CD4-positive, alpha-beta T cell treated with Interleukin-15 for 1 hour (primary cell): ENCODE measurements at places on chromosomes 6 and 20.

DNA sequence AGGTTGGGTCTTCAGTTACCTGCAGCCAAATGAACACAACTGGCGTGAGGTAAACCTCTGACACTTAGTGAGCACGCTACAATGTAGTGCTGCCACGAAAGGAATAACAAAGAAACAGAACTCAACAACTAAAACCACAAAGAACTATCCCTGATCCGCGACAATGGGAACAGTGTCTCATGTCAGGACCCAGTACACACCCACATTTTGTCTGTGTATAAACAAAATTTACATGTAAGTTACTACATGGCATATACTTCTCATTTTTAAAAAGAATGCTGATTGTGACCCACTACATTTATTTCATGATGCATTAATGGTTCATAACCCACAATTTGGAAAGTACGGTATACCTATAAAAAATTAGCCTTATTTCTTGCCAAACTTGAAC, 14.1 kb downstream of the FKBP1A start:
- DNase-seq = no peak

GRCh38 chr20:63309261-63310071, 16.5 kb downstream of the COL20A1 start:
- DNase-seq = no peak

DNA sequence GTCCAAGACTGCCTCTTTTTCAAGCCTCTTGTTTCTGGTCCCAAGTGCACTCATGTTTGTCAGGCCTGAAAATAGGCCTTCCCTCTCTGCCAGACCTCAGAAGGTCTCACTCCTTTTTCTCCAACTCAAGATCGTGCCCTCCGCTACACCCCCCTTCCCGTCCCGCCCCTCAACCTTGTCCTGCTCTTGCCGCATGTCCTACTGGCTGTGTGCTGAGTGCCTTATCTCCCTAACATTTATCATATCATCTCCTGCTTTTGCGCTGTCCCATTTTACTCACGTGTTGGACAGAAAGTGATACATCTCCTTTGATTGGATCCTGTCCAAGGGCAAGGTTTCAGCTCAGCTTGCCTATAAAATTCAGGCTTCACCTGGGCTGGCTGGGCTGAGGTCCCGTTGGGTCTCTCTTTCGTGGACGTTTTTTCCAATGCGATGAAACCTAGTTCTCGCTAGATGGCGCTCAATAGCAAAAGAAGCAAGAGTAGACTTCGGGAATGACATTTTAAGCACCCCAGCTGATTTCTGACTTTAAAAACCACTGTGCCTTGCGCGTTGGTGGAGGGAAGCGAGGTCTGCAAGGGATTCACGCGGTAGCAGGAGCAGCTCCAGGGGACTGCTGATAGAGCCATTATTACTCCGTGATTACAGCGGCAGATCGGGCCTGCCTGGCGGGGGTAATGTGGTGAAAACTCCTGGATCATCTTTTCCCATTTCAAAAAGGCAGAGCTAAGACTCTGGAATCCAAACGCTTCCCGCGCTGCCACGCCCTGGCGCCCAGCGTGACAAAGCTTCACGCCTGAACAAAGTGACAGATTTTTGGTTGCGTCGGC, 137.6 kb downstream of the IMPG1 start:
- DNase-seq = no peak

- no peak for DNase-seq
Measured at GRCh38 chr6:75579951-75580350, 21.7 kb upstream of the SENP6 start.

DNA sequence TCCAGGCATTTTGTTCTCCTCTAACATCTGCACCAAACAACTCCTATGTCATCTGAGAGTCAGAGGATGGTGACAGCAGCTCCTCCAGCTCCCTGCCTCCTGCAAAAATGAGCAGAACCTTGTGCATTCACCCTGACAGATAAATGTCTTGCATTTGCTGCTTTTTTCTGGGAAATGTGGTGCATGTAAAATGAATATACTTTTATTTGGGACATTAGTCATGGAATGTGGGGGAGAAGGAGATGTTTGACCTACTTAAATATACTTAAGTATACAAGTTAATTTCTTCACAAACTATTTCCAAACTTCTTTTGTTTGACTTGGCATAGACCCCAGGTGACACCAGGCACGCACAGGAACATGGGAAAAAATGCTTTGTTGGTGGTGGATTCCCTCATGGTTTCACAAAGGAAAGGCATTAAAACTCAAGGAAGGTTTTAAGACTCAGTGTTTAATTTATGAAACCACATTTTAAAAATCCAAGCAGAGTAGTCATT, 181.8 kb upstream of the MCHR2 start:
- no peak for DNase-seq

DNA sequence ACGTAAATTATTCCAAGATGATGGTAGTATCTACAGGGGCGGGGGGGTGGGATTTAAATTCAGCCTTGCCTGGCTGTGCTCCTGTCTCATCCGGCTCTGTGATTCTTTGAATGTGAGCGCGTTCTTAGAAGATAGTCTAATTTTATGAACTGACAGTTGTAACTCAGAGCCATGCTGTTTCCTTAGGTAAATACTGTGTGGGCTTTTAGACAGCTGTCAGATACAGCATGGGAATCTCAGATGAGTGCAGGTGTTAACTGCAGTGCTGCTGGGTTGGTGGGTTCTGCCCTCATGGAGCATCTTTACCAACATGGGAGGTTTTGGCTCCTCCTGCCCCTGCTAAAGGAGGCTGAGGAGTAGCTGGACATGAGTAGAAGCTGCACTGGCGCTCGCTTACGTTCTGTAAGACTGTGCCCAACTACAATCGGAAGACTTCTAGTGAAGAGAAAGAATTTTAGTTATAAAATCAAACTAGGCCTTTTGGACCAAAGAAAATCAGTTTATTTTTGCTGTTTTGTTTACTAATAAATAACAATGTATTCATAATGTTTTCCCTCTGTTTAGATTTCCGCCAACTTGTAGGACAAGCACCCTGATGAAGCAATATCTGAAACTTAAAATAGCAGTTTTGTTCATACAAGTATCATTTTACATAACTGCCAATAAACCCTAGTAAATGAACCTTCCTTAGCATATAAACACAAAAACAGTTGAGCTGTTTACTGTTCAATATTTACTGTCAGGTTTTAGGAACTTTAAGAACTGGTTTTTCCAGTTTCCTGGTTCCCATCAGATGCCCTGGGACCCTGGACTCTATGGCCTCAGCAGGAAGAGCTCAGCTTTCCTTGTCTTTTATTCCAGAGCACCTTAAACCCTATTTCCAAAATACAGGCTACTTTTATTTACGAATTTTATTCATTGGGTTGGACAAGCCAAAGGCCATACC, 66.1 kb downstream of the FAM120B start:
- DNase-seq = no peak

GRCh38 chr20:2825761-2826160, 9.6 kb downstream of the TMEM239 start:
- DNase-seq = no peak

GRCh38 chr6:89140347-89141156, 5.3 kb upstream of the PM20D2 start:
- no peak for DNase-seq

GRCh38 chr20:42756991-42757390, 432.7 kb downstream of the PTPRT start:
- no peak for DNase-seq

- no peak for DNase-seq
Measured at GRCh38 chr20:5524896-5525295, 208.1 kb upstream of the PROKR2 start.

GRCh38 chr6:28000351-28001045, 43.5 kb downstream of the OR2B6 start:
- DNase-seq = no peak

- DNase-seq = no peak
Measured at GRCh38 chr20:36177716-36178115, 23.2 kb downstream of the EPB41L1 start.

- DNase-seq = peak; percentile 18
Measured at GRCh38 chr6:26328265-26328844, 36.6 kb upstream of the BTN3A2 start.

DNA sequence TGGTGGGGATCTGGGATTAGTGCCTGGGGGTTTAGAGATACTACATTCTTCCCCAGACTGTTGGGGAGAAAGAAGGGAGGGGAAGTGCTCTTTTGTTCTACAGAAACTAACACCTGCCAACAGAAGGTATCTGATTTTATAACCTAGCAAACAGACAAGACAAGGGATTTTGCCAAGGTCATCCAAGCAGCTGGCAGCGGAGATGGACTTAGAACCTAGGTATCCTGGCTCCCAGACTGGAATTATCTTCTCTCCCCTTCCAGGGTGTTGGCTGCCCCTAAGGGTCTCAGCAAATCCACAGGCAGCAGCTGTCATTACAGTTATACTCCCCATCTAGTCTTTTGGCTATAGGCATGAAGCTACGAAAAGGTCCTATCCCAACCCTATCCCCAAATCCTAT, 8.4 kb downstream of the SDC4 start:
- no peak for DNase-seq

DNA sequence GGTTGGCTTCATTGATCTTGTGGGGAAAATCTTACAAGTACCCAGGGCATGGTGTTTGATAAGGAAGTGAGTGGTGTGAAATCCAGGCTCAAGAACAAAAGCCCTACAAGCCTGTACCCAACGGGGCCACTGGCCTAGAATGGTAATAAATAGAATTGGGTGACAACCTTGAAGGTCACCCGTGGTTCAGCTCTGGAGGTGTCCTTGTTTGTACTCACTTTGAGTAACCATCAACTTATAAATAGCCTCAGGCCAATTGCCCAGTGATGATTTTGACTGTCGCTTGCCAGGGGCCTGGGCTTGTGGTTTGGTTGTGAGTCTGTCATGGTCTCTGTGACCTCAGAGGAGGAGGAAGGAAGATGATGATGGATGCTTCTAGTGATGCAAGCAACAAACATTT, 87.8 kb downstream of the PHACTR3 start:
- no peak for DNase-seq

- no peak for DNase-seq
Measured at GRCh38 chr6:146292506-146292905, 251.1 kb upstream of the RAB32 start.

DNA sequence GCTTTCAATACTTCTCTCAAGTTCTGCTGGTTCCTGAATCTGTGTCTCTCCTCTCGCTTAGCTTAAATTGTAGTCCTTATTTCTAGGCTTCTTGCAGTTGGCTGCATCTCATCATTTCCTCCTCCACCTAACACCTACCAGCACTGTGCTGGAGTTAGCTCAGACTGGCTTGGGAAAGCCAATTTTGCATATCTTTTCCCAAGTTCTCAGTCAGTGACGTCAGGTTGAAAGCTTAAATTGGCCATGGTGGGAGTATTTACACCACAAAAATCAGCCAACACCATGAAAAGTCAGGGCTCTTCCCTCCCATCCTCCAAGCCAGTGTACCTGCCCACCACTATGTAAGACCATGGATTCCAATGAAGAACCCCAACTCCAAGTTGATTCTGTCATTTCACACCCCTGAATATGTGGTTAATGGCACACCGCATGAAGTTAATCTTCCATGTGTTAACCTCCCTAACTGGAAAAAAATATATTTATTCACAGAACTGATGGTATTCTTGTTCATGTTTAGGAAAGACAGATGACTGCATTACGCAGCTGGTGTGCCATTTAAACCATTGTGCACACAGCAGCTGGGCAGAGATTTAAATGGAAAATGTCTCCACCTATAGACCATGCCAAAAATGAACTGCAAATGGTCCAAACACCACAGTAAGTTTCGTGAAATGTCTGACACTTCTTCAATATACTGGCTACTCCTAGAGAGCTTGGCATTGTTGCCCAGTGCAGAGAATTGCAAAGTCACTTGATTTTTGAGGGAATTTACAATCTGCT, 274.1 kb upstream of the MAP3K7 start:
- no peak for DNase-seq

- DNase-seq = no peak
Measured at GRCh38 chr6:41073968-41074691, 1.4 kb downstream of the NFYA start.

DNA sequence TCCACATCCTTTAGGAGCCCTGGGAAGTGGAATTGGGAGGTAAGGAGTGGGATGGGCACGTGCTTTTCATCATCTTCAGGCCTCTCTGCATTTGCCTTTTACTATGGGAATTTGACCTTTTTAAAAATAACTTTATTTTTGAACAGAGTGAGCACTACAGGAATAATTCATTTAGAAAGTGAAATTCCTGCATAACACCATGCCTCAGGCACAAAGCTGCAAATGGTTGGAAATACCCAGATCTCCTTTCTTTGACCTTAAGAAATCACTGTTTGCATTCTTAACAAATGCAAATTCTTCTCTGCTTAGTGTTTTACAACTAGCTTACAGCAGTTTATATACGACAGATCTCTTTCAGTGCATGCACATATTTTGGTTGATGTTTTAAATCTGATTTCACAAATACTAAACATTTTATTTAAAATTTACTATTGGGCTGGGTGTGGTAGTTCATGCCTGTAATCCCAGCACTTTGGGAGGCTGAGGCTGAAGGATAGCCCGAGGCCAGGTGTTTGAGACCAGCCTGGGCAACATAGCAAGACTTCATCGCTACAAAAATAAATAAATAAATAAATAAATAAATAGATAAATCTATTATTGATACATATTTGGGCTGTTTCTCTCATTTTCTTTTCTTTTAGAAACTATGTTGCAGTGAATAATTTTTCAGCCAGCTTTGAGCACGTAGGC, 24.5 kb downstream of the CST8 start:
- DNase-seq = no peak

GRCh38 chr6:37850260-37850659, 30.7 kb downstream of the ZFAND3 start:
- DNase-seq = no peak

DNA sequence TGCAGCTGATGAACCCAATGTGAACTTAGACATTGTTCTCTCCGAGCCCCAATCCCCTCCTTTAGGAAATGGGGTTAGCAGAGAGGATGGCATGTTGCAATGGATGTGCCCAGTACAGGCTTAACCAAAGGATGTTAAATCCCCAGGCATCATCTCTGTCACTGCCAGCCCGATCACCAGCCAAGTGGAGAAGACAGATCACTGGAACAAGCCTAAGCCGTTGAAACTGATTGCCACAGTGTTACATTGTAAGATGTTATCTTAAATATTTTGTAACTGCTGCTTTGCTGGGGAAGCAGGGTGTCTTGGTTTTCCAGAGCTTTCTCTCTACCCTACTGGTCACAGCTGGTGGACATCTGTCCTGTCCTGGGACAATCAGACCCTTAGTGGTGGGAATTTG, 783.4 kb upstream of the CHD6 start:
- DNase-seq = no peak

DNA sequence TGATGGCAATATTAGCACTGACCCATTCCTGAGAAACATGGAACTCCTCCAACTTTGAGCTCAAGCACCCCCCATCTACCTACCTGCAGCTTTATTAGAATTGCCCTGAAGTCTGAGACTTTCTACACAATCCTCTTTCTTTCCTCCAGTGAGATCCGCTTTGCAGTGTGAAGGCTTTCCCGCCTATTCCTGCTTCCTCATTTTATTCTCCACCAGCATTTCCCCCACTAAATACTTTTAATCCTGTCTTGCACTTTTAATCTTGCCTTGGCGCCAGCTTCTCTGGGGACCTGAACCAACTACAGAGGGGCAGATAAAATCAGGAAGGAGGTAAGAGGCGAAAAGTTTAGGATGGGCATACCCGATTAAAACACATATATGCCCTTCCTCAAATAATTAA, 178.1 kb upstream of the PRDM1 start:
- no peak for DNase-seq

- DNase-seq = no peak
Measured at GRCh38 chr20:942611-943010, 26.5 kb upstream of the ANGPT4 start.

GRCh38 chr6:168031411-168031971, 34.0 kb downstream of the KIF25 start:
- no peak for DNase-seq
